ENCODE measurements at places on chromosomes 7 and 10. TPM values are rescaled to one million over a fixed set of nuclear protein-coding genes. Genes with fewer than 3 reads are reported as not detected.

The AGMO gene
- total RNA-seq = not detected

The MMP21 gene
- not detected for total RNA-seq

DNA sequence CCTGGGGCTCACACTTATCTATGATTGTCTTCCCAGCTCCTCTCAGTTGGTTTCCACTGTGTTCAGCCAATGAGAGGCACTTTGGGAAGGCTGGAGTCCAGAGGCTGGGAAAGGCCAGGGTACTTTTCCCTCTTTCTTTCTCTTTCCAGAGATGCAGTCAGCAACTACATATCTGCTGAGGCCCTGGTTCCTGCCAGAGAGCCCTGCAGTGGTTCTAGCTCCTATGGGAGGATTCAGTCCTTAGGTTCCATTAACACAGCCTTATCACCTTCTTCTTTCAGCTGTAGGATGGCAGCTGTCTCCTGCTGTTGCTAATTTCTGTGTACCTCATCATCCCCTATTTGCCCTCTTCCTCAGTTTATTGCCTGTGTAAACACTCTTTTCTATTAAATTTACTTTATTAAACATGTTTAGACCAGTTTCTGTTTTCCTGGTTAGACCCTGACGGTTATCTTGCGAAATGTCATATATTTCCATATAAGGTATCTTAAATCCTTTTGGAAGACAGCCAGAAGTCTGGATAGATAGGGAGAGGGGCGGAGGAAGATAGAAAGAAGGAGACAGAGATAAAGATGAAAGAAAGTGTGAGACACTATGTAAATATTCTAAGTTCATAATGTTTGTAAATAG lies 100.3 kb downstream of the HGF start:
- no peak overlapping the region for H3K4me3 ChIP-seq
- H3K27ac ChIP-seq = no peak overlapping the region
- H3K4me1 ChIP-seq = no peaks in the 10 kb centered on the region

DNA sequence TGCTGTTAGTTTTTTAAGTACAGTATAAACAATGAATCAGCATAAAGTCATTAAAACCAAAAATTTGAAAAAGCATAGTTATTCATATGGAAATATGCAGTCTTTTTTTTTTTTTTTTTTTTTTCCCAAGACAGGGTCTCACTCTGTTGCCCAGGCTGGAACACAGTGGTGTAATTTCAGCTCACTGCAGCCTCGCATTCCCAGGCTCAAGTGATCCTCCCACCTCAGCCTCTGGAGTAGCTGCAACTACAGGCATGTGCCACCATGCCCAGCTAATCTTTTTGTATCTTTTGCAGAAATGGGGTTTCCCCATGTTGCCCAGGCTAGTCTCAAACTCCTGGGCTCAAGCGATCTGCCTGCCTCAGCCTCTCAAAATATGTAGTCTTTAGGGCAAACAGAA lies 182.0 kb downstream of the SEMA3E start:
- H3K27ac ChIP-seq = no peak overlapping the region
- no peaks in the 10 kb centered on the region for H3K4me1 ChIP-seq
- H3K36me3 ChIP-seq = no peaks in the 10 kb centered on the region
- no peak overlapping the region for H3K4me3 ChIP-seq

DNA sequence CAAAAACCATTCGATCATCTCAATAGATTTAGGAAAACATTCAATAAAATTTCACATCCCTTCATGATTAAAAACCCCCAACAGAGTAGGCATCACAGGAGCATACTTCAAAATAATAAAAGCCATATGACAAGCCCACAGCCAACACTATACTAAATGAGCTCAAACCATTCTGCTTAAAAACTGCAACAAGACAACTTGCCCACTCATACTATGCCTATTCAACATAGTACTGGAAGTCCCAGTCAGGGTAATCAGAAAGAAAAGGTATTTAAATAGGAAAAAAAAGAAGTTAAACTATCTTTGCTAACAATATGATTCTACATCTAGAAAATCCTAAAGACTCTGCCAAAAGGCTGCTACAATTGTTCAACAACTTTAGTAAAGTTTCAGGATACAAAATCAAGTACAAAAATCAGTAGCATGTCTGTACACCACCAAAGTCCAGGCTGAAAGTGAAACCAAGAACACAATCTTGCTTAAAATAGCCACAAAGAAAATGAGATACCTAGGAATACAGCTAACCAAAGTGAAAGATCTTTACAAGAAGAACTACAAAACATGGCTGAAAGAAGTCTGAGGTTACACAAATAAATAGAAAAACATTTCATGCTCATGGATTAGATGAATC lies 882.6 kb downstream of the GRM8 start:
- H3K4me3 ChIP-seq = peak overlapping the region; percentile 6
- H3K27ac ChIP-seq = no peak overlapping the region
- no peaks in the 10 kb centered on the region for H3K4me1 ChIP-seq
- no peaks in the 10 kb centered on the region for H3K36me3 ChIP-seq
- DNase-seq = no peak

DNA sequence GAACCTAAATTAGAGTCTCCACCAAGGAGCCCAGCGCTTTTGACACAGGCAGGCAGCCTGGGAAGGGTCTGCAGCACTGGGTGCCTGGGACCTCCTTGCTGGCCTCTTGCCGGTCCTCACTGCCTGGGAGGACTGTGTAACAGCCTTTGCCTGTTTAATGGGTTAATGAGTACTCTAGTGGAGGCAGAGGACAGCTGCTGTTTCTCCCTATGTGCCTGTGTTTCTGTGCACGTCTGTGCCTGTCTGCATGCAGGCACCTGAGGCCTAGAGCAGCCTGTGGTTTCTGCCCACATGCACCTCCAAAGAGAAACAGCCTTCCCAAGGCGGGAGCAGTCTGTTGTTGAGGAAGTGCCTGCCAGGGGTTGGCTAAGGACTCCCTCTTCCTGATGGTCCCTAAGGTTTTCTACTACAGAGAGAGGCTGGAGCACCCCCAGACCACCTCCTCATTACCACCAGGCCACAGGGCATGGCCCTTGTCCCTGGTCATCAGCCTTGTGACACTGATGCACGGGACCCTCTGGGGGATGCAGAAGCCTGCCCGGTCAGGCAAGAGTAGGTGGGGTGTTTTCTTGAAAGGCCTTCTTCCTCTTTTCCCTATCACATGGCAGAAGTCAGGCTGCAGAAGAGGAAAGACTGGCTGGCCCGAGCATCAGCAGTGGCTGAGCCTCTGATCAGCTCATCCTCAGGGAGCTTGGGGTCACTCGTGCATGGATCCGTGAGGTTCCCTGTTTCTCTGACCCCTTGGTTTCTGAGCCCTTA lies 14.2 kb downstream of the SLC29A3 start:
- no peak overlapping the region for H3K27ac ChIP-seq
- DNase-seq = peak; percentile 28
- H3K27me3 ChIP-seq = no peaks in the 10 kb centered on the region
- no peaks in the 10 kb centered on the region for H3K36me3 ChIP-seq

- H3K27ac ChIP-seq = peak overlapping the region; percentile 31
- H3K27me3 ChIP-seq = no peaks in the 10 kb centered on the region
- H3K4me3 ChIP-seq = no peak overlapping the region
- no peaks in the 10 kb centered on the region for H3K36me3 ChIP-seq
Measured at GRCh38 chr10:47364366-47364765, 16.2 kb downstream of the RBP3 start.

- no peaks in the 10 kb centered on the region for H3K36me3 ChIP-seq
- H3K27me3 ChIP-seq = no peaks in the 10 kb centered on the region
- H3K27ac ChIP-seq = no peak overlapping the region
- no peak overlapping the region for H3K4me3 ChIP-seq
- no peak for DNase-seq
Measured at GRCh38 chr7:39073432-39073831, 95.7 kb downstream of the POU6F2 start.

DNA sequence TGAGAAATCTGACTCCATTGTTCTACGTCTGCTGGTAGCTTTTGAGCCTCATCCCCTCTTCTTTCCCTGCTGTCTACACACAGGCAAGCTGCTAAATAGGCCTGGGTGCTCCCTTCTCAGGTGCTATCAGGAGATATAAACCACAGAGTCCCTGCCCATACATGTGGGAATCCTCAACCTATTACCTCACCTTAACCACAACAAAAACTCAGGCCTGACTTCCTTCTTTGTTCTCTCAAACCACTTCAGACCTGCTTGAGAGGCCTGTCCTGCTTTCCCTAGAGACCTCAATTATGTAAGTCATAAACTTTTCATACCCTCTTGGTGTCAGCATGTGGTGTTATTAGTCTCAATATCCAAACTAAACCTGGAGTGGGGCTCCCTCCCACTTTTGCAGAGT lies 75.0 kb upstream of the MAGI2 start:
- no peaks in the 10 kb centered on the region for H3K36me3 ChIP-seq
- no peaks in the 10 kb centered on the region for H3K4me1 ChIP-seq
- no peak overlapping the region for H3K27ac ChIP-seq
- no peaks in the 10 kb centered on the region for H3K27me3 ChIP-seq
- H3K4me3 ChIP-seq = no peak overlapping the region

DNA sequence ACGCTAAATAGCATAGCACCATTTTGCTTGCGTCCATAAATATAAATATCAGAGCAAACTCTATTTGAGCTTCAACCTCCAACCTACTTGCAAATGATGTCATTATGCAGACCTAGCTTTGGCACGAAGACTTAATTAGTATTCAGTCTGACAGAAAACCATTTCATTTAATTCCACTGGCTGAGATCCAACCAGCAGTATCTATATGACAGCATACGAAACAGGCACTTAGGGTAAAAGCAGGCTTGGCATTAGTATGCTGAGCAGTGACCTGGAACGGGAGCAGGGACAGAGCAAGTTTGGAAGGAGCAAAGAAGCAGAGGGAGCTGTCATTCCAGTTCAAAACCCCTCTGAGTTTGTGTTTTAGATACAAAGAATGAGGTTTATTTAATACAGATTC lies 312.5 kb upstream of the CHRM2 start:
- H3K27me3 ChIP-seq = no peaks in the 10 kb centered on the region
- no peaks in the 10 kb centered on the region for H3K36me3 ChIP-seq
- H3K27ac ChIP-seq = no peak overlapping the region
